ENCODE measurements at places on chromosomes 13 and 19.

GRCh38 chr13:93397619-93398018, 171.0 kb downstream of the GPC6 start:
- DNase-seq: no peak

- DNase-seq: no peak
Observed at GRCh38 chr13:32330441-32330840, 15.1 kb downstream of the BRCA2 start.

DNA sequence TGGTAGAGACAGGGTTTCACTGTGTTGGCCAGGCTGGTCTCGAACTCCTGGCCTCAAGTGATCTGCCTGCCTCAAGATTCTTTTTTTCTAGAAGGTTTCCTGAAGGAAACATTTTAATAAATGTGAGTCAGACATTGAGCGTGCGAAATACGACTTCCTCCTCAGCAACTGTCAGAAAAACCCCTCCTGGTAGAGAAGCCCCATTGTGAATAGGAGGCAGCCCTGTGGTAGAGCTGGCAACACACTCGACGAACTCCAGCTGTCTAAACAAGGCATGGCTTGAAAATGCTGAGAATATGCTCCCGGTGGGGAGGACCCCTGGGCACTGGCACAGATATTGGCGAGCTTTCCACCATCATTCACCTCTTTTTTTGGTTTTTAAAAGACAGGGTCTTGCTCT, 9.8 kb downstream of the ZNF333 start:
- no peak for DNase-seq

GRCh38 chr19:2770055-2771013, 12.7 kb downstream of the SGTA start:
- no peak for DNase-seq

DNA sequence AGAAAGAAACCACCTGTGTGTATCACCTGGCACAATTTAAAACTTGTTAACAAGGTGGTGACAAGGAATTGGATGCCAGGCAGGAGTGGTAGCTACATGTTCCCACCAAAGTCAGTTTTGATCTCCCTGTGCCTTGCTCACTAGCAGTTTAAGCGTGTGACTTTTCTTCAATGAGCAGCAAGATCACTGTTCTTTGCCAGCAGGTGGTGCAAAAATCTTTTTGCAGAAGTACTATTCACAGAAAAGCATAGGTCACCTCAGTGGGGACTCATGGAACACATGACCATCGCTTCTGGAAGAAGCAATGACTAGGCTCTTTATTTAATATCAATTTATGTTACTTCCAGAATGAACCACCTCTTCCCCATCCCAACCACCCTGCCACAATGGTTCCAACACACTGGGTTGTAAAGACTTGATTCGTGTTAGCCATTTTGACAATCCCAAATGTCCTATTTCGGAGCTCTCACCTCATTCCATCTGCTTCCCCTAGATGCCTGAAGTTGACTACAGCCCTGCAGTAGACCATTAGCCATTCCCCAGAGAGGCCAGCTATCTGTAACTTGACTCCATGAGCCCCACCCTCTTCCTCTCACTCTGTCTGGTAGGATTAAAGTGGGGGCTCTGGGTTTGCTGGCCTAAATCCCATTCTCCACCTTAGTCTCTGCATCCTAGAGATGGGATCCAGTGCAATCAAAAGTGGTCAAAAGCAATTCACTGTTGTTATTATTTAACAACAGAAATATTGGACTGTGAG, 59.1 kb upstream of the TNFRSF19 start:
- DNase-seq: peak; percentile 6

- no peak for DNase-seq
Observed at GRCh38 chr19:19169236-19170052, 619 bp downstream of the MEF2B start.

- no peak for DNase-seq
Observed at GRCh38 chr19:38739440-38740256, 4.6 kb downstream of the CAPN12 start.

- DNase-seq: no peak
Observed at GRCh38 chr19:12856653-12857052, 18.3 kb downstream of the MAST1 start.

DNA sequence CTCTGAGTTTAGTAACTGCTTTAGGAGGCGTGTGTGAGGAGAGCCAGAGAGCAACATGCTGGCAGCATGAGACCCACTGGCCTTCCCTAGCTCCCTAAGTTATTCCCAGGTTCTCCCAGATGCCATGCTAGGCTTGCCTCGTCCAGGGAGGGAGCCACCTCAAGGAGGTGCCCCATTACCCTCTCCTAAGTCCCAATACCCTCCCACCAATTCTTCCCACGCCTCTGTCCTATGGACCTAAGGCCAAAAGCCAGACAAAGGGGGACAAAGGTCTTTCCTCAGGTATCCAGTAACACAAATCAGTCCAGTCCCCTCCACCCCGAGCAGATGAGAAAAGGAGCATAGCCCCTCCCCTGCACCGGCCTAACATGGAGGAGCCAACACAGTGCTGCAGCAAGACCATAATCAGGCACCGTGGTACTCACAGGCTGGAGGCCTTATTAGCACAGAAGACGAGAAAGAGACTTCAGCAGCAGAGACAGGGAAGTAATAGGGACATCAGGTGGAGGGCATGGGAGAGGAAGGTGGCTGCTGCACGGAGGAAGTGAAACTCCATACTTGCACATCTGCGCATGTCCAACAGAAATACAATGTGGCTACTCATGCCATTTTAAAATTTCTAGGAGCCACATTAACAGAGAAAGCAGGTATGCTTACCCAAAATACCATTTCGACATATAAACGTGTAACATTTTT, 46.3 kb downstream of the BRD4 start:
- no peak for DNase-seq

GRCh38 chr19:51410950-51411748, 6.3 kb downstream of the SIGLEC10 start:
- no peak for DNase-seq

- DNase-seq: no peak
Observed at GRCh38 chr13:97653443-97654140, 219.6 kb downstream of the RAP2A start.

DNA sequence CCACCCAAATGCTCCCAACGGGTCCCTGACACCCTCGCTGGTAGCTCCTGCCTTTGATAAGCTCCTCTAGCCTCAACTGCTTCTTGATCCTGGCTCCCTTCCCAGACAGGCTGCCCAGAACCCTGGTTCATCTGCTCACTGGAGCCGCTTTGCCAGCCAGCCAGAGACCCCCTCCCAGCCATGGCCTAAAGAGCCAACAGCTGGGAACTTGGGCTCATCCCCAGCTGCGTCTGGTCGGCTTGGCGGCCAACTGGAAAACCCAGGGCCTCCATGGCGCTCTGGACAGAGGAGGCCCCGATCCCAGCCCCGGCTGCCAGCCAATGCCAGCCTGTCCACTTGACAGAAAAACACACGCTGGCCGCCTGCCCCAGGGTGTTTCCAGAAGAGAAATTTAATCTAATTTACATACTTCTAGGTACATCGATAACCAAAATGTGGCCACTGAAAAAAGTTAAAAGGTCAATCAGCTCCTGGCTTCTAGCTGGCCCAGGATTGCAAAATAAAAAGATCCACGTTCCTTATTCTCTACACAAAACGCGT, 3.0 kb upstream of the AKAP8L start:
- no peak for DNase-seq

GRCh38 chr19:49264258-49264657, 60.7 kb downstream of the SLC6A16 start:
- DNase-seq: no peak

DNA sequence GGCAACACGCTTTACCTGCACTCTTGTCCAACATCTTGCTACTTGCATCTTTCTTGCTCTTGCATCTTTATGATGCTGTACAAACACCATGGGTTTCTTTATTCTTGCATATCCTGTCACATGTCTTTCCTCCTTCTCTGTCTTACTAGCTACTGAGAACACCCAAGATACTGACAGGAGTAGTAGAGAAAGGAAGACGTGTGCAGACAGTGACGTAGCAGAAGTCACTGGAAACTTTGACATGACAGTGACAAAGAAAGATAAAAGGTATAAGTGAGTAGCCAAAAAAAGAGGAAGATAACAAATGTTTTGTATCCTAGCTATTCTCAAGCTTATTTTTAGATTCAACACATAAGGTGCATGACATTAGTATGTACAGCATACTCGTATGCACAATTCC, 34.2 kb downstream of the TRPC4 start:
- no peak for DNase-seq

GRCh38 chr13:101514695-101515275, 62.3 kb downstream of the ITGBL1 start:
- DNase-seq: peak; percentile 8

DNA sequence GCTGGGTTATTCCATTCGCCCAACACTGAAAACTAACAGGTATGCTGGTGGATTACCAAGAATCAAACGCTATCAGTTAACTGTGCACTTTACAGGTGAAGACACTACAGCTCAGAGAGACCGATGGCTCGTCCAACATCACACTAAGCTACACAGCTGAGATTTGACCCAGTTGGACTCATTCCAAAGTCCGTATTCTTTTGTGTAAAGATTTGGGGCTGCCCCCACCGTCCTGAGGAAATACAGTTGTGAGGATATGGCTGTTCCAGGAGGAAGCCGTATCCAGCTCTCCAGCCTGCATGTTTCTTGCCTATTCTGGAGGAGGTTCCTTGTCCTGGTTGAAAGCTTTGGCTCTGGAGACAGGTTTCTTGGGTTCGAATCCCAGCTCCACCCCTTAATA, 4.2 kb downstream of the ZSCAN5A start:
- DNase-seq: no peak

DNA sequence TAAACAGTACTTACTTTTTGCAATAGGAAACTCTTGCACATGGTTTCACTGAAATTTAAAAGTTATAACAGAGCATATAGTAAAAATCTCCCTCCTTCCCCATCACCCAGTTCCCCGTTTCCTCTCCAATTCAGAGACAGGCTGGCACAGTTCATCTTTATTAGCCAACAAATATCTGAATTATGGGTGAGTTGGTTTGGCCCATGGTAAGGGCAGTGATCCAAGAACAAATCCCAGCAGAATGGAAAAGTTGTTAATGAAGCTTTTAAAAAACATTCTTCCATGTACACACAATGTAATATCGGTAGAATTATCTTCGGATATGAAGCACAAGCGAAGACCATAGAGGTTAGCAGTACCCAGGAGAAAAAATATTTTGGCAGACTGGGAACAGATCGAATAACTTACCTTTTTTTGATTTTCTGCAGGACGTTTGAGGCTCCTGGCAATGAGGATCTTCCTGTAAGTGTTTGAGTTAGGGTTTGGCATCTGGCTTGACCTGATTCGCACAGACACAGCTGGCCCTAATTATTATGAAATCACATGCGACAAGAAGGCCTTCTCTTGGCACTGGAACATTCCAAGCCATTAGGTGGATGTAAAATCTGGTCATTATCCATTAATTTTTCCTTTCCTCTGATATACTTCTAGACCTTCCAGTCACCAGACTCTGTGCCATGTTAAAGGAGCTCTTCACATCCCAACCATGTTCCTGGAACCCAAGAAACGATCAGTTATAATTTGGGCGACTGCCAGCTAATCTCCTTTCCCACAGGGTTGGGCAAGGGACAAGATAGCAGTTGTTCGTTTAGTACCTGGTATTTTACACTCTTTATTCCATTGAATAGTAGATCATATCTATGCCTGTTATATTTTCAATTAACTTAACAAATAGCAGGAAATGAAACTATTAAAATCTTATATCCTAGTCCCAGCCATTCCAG, 139.4 kb upstream of the TSC22D1 start:
- DNase-seq: no peak

DNA sequence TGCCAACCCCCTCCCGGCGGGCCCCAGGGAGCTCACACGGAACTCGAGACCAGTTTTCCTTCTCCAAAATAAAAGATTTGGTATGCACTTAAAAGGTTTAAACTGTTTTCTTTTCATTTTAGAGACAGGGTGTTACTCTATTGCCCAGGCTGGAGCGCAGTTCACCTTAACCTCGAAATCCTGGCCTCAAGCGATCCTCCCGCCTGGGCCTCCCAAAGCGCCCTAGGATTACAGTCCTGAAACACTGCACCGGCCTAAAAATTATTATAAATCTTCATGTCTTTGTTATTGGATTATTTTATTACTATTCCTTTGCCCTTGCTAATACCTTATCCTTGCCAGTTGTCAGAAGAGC, 553 bp upstream of the SLC7A1 start:
- no peak for DNase-seq

DNA sequence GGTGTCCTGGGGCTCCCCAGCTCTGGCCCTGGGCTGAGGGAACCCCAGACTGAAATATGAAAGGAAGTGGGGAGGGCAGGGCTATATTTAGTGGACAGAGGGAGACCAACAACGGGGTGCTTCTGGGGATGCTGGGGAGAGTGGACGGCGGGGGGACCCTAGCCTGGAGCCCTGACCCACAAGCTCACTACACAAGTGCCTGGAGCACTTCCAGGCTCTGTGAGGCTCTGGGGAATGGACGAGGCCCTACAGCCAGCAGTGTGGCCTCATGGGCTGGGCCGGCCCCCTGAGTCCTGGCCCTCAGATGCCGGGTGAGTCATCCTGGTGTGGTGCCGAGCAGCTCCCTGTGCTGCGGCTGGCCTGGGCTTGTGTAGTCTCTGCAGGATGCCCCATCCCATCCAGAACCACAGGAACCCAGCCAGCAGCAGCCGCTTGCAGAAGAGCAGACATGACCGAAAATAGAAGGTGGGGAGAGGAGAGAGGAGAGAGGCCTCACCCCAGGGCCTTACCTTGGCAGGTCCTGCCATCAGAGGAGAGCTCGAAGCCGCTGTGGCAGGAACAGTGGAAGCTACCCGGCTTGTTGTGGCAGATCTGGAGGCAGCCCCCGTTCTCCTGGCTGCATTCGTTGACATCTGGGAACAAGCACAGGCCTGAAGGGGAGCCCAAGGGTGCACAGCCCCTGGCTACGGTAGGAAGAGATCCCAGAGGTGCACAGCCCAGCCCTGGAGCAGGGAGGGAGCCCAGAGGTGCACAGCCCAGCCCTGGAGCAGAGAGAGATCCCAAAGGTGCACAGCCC, 26.1 kb downstream of the GAS6 start:
- DNase-seq: peak; percentile 67

DNA sequence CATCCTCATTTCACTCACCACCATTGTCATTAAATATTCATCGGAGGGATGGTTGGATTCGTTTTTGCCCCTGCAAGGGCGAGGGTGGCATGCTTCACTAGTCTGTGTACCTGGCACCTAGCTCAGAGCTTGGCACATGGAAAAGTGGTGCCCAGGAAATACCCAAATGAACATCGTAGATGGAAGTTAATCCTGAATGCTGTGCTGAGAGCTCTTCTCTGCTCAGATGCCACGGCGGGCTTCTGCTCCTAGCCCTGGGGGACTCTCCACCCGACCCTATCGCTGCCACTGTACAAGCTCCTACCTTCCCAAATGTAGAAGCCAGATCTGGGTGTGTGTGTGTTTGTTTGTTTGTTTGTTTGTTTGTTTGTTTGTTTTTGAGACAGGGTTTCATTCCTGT, 113.0 kb upstream of the ZNF507 start:
- no peak for DNase-seq
